ENCODE measurements at places on chromosomes 13 and 19.

GRCh38 chr19:1533510-1534150 lies 9.8 kb downstream of the PLK5 start:
- DNase-seq = no peak

DNA sequence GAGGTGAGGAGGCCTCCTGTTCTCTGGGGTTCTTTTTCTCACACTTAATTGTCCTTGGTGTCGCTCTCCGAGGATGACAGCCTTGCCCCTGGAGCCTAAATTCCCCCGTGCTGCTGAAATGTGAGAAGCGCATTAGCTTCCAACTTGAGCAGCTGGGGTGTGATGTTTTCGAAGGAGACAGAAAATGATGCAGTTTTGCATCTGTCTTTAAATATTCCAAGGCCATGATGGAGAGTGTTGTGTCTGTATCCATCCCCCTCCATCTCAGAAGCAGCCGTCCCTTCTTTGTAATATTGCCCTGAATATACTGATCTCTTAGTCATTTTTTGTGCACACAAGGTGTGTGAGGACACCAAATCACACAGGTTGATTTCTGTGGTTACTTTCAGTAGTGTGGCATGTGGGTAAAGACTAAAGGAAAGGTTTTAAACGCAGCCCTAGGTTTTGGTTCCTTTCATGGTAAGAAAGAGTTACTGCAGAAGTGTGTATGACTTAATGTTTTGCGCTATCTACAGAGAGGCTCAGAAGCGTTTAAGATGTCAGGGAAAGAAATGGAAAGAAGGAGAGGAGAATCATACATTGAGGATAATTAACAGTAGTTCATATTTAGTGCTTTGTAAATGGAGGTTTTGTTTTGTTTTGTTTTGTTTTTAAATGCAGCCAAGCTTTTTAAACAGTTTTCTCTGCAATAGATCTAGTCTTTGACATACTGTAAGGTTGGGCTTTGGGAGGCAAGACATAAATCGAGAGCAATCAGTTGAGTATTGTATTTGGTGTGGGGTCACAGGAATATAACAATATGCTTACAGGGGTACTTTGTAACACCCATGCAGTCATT lies 1.6 kb downstream of the NBEA start:
- peak; percentile 46 for DNase-seq

GRCh38 chr19:12872941-12873890 lies 8.0 kb downstream of the DNASE2 start:
- peak; percentile 19 for DNase-seq

- DNase-seq = no peak
Measured at GRCh38 chr13:70188567-70188966, 80.3 kb upstream of the KLHL1 start.

DNA sequence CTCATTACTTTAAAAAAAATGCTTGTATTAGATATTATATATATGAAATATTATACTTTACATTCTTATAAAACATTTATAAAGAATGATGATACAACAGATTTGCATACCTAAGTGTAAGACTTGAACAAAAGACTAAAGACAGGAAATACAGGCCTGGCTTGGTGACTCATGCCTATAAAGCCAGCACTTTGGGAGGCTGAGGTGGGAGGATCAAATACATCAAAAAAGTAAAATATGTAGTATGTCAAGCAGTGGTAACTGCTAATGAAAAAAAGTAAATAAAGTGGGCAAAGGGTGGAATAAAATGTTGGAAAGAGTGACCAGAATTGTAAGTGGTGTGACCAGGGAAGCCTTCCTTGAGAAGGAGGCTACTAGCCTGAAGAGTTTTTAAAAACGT lies 133.7 kb downstream of the GGACT start:
- DNase-seq = no peak

DNA sequence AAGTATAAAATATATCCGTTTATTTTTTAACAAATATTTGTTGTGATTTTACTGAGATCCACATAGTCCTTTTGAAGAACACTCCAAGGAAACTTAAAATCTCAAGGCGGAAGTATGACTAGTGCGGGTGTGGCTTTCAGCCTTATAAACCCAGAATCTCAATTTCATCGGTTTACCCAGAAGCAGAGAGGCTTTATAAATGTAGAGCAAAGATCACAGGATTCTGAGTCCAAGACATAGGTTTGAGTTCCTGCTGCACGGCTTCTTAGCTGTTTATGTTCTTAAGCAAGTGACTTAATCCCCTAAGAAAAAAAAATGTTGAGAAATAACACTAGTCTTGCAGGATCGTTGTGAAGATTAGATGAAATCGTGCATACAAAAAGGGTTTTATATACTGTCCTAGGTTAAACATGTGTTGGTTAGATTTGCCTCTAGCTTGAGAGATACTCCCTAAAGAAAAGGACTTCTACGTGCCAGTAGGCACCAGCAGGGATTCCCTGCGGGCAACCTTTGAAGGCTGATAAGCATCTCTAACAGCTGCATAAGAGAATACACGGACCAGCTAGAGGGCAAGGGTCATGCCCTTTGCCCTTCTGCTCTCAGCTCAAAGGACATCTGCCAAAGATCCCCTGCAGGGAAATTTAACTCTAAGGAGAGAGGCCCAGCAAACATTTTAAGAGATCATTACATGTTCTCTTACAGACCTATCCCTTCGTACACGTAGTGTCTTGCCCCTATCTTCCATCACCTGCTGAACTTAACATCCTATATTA lies 130.4 kb upstream of the MIR17HG start:
- no peak for DNase-seq

DNA sequence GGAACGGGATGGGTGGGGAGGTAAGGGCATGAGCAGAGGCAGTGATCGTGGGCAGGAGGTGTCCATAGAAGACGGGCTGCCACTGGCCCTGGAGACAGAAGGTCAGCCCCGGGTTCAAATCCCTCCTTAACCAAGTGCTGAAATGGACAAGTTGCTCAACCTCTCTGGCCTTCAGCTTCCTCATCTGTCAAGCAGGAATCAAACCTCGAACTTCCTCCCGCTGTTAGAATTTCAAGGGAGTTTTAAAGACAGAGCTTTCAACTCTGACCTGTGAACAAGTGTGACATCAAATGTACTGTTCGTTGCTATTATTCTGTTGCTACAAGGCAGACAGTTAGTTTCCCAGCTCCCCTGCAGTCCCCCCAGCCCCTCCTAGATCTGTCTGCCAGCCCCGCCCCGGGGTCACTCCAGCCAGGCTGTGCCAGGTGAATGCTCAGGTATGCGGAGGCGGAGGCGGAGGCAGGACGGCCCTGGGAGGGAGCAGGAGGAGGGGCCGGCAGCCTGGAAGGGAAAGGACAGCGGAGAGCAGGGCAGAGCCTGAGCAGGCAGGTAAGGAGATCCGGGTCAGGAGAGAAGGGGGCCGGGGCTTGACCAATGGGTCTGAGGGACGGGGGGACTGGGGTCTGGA lies at the start of gene EPS8L1:
EPS8L1 (plus strand) TSS at position 499 of the 628 bp plus-strand sequence. CDS start 576 bp downstream, outside the sequence.
- no peak for DNase-seq

DNA sequence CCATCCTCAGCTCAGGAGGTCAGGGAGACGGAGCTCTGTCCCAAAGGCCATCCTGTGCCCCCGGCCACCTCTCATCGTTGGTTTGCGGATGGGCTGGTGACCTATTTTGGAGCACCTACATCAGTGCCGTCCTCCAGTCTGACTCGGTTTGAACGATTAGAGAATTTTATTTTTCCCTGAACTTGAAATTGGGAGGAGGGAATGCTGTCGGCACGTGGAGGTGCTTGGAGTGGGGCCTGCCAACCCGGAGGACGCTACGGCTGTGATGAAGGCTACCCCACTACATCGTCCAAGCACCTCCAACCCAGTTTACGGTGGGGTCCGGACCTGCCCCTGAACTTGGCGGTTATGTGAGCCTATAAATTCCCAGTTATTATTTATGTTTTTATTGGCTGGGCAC lies 3.0 kb upstream of the ZNF554 start:
- no peak for DNase-seq

DNA sequence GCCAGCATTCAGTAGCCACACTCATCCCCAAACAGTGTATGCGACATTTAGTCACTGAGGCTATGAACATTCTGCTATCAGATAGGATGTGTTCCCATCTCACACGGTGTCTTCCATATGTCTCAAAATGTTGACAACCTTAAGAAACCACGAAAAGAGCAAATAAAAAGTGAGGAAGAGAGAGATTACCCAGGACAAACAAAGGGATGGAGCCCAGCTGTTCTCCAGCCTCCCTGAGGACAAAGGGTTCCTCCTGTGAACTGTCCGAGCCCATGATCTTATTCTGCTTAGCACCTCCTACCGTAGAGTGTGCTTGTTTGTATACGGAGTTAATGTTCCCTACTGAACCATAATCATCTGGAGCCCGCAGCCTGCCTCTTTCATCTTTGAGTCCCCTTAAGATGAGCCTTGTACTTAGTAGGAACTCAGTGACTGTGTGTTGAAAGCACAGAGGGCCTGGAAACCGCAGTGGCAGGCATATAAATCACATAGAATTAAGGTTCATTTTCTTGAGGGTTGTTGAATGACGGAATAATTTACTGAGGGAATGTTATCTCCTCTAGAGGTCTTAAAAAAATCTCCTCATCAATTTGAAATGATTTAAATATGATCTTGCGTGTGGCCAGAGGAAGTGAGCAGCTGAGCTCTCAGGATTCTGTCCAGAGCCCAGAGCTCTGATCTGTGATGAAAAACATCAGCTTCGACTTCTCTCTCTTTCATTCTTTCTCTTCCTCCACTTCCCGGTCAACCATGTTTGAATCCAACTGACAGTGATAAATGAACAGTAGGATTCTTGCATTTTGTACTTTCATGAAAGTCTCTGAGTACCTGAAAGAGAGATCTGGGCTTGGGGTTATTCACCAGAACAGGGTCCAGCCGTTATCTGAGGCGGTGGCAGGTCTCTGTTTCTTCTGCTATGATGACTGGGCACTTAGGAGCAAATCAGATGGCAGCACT lies 200.5 kb downstream of the KLF5 start:
- no peak for DNase-seq

GRCh38 chr13:99269627-99270241 lies 11.6 kb upstream of the GPR18 start:
- peak; percentile 10 for DNase-seq

DNA sequence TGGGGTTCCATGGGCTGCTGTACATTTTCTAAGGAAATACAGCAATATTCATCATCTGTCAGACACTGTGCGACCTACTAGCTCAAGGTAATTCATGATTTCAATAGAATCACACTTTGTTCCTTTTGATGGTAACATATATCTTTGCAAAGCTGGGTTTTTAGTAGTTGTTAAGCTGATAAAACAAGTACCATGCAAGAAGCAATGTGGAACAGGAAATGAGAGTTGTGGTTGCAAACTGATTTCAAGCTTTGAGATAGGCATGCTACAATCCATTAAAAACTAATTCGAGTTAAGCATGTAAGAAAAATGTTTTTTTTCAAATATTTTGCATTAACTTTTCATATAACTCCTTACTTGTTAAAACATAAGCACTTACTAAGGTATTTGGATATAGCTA lies 6.8 kb upstream of the MBNL2 start:
- DNase-seq = no peak

GRCh38 chr19:57558525-57558924 lies 1.1 kb downstream of the ZNF550 start:
- no peak for DNase-seq

GRCh38 chr13:66618702-66619101 lies 611.4 kb downstream of the PCDH9 start:
- DNase-seq = no peak

GRCh38 chr19:18007917-18008673 lies at the start of gene ARRDC2:
Gene ARRDC2, plus strand, starts transcription at chr19:18008170. Its CDS starts 141 bp downstream, at chr19:18008311.
- DNase-seq = no peak

- no peak for DNase-seq
Measured at GRCh38 chr13:102182170-102182569, 219.7 kb downstream of the FGF14 start.

DNA sequence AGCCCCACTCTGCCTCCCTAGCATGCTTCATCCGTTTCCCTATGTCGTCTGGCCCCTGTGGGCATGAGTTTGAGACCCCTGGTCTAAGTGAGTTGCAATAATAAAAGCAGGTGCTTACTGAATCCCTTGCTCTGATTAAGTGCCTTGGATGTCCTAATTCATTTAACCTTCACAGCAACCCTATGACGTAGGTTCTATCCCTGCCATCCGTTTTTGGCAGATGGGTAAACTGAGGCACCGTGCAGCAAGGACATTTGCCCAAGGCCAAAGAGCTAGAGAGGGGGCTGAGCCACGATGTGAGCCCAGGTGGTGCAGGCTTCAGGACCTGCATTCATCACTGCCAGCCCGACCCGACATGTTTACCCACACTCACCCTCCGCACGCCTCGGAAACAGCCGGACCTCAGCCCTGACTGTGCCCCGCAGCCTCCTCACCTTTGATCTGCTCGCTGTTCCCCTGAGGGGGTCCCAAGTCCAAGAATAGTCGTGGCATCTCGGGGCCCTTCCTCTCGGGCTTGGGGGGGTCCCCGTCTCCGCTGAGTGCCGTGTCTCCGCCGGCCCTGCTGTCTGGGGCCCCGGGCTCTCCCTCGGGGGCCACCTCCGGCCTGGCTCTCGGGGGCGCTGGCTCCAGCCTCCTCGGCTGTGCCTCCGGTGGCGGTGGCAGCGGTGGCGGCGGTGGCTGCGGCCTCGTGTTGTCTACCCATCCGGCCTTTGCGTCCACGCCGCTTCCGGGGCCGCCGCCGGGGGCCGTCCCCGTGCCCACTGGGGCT lies 14.5 kb downstream of the LMTK3 start:
- no peak for DNase-seq

- DNase-seq = no peak
Measured at GRCh38 chr13:49444524-49445395, 686 bp downstream of the SETDB2 start.

- peak; percentile 60 for DNase-seq
Measured at GRCh38 chr19:46990991-46991676, 28.5 kb upstream of the NPAS1 start.

GRCh38 chr19:1315470-1316166 lies 29.9 kb downstream of the EFNA2 start:
- no peak for DNase-seq

DNA sequence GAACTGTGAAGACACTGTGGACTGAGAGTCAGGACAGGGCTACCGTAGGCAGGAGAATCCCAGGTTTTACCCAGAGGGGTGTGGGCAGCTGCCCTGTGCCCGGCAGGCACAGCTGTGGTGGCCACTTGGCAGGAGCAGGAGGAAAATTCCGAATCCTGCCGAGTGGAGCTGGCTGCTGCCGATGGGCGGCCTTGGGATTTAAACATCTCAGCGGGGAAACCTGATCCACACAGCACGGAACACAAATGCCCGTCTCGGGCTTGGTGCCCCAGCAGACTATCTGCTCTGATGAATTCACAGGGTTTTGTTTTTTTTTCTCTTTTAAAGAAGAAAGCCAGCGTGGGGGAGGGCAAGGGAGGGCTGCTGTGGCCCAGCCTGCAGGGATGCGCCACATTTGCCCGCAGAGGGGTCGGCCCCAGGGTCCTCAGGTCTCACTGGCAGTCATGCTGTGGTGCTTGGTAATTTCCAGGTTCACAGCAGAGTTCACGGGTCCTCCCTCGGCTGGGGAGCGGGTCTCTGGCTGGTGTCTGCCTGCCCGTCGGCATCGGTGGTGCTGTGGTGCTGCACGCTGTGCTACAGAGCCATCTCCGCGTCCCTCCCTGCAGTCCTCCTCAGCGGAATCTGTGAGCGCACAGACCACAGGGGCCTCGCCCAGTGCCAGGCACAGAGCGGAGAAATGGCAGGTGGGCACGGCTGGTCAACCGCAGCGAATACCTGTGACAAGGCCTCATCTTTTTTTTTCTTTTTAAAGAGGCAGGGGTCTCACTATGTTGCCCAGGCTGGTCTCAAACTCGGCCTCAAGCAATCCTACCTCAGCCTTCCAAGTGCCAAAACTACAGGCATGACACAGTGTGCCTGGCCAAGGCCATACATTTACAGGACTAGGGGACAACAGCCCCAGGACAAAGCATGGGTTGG lies 28.1 kb downstream of the MPND start:
- no peak for DNase-seq
